ENCODE measurements at places on chromosomes 5 and 9.
A peak's percentile ranks its signal among the peaks of the same experiment; 100 is the strongest.

GRCh38 chr5:96649681-96650540, 12.3 kb upstream of the CAST start:
- DNase-seq = no peak

- DNase-seq = no peak
These were observed 137.0 kb downstream of the FER start for GRCh38 chr5:108884736-108885135.

GRCh38 chr5:157046041-157046440, 12.9 kb downstream of the HAVCR1 start:
- DNase-seq = no peak

- no peak for DNase-seq
These were observed 34.8 kb upstream of the TTC23L start for GRCh38 chr5:34803974-34804732.

- no peak for DNase-seq
These were observed 7.7 kb downstream of the MAPK9 start for GRCh38 chr5:180284149-180284548.

DNA sequence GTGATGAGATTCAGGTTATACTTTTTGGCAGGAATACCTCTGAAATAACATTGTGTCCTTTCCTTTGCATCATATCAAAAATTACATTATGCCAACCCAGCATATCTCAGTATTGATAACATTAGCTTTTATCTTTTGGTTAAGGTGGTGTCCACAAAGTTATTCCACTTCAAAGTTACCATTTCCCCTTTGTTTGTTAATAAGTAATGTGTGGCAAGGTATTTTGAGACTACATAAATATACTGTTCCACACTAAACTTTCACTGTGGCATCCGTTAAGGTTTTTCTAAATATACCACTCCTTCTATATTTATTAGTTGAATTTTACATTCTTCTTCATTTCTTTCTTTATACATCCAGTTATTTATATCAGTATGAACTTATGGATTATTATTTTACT, 14.1 kb upstream of the ARHGEF37 start:
- DNase-seq = no peak

- DNase-seq = no peak
These were observed 15.2 kb downstream of the HK3 start for GRCh38 chr5:176883700-176884570.

GRCh38 chr5:123209502-123210027, 120.5 kb downstream of the PRDM6 start:
- DNase-seq = peak; percentile 25

- DNase-seq = no peak
These were observed 654.3 kb downstream of the CCDC171 start for GRCh38 chr9:16207161-16207560.

GRCh38 chr5:125113328-125113727, 366.9 kb upstream of the ZNF608 start:
- DNase-seq = no peak

- DNase-seq = no peak
These were observed 648 bp upstream of the NSMF start for GRCh38 chr9:137459601-137460362.

- DNase-seq = no peak
These were observed 369.1 kb upstream of the DAP start for GRCh38 chr5:11130131-11130530.

DNA sequence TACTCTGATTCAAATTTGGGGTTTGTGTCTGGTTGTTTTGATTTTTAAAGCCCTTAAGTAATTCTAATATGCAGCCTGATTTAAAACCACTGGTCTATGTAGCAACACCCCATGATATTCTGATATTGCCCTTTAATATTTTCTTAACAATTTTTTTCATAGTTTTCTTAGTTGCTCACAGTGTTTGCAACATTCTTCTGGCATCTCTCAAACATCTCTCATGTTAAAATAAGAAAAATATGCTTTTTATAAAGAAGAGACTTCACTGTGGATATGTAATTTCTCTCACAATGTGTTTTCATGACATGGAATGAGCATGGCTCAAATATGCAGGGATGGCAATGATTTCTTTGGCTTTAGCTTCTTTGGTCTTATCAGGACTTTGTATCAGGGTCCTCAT, 183.7 kb downstream of the TAF11L14 start:
- DNase-seq = no peak

GRCh38 chr5:4941957-4942830, 197.9 kb upstream of the ADAMTS16 start:
- DNase-seq = peak; percentile 58

- DNase-seq = peak; percentile 38
These were observed 356.1 kb downstream of the SPOCK1 start for GRCh38 chr5:137142764-137143605.

DNA sequence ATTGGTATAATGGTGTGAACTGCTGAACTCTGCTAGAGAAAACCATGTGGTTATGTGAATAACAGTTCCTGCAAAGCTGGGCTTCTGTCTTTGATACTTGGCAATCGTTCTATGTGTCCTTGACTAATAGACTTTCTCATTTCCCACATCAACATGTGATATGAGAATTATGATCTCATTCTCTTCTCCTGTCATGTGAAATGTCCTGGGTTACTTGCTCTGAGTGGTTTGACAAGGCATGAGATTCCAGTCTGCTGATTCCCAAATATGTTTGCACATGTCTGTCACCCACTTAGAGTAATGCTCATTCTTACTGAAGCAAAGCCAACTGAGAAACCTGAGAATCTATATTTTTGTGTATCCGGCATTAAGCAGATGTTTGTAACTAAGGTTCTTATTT, 141.2 kb downstream of the PARP8 start:
- no peak for DNase-seq

GRCh38 chr5:67686746-67687145, 490.1 kb upstream of the CD180 start:
- DNase-seq = no peak

DNA sequence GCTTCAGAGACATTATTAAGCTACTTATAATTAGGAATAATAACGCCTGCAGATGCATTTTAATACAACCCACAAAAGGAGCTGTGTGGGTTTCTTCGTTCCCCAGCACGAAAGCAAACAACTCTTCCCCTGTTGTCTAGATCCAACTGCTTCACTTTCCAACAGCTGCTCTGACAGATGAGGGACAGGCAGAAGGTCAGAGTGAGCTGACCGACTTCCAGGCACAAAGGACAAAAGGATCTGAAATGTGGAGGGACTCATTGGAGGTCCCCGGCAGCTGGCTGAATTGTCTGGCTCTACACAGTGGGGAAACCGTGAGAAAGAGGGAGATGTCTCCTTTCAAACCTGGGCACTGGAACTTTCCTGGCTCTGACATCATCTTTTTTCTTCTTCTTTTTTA, 79.1 kb upstream of the ALDH1B1 start:
- no peak for DNase-seq

GRCh38 chr9:2567922-2568321, 53.7 kb upstream of the VLDLR start:
- DNase-seq = no peak

- DNase-seq = no peak
These were observed 862.2 kb downstream of the DTWD2 start for GRCh38 chr5:118126159-118126558.

GRCh38 chr9:113956901-113957300, 80.8 kb downstream of the ZNF618 start:
- DNase-seq = no peak

- DNase-seq = peak; percentile 26
These were observed 128.9 kb upstream of the TARS1 start for GRCh38 chr5:33311893-33312292.

- peak; percentile 54 for DNase-seq
These were observed 758 bp upstream of the PDCD1LG2 start for GRCh38 chr9:5509573-5509972.

GRCh38 chr9:134304690-134305089, 21.6 kb upstream of the RXRA start:
- no peak for DNase-seq

- DNase-seq = no peak
These were observed 14.2 kb upstream of the NCS1 start for GRCh38 chr9:130158001-130158400.

DNA sequence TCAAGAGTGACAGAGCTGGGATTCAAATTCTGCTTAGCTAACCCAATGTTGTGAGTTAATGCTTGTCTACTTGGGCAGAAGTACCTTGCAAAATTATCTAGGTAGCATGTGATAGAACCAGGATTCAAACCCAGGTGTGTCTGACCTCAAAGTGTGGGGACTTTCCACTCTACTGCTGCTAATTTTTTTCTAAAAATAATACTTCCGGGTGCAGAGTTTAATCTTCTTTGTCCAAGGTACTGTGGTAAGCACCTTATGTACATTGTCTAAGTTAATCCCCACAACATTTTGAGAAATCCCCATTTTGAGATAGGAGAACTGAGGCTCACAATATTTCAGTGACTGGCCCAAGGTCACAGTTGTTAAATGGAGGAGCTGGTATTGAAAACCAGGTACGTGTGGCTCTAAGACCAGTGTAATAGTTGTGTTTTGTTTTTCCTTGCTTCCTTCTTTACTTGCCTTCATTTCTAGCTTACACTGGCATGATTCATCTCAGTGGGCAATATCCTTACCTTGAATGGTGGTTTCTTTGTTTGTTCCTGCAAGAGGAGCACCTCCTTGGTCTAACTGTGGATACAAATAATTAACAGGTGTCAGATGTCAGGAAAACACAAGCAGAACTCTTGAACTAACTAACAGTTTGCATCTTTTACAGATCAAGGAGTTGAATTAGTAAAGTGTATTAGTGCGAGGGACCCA, 7.5 kb downstream of the ALDOB start:
- DNase-seq = no peak

DNA sequence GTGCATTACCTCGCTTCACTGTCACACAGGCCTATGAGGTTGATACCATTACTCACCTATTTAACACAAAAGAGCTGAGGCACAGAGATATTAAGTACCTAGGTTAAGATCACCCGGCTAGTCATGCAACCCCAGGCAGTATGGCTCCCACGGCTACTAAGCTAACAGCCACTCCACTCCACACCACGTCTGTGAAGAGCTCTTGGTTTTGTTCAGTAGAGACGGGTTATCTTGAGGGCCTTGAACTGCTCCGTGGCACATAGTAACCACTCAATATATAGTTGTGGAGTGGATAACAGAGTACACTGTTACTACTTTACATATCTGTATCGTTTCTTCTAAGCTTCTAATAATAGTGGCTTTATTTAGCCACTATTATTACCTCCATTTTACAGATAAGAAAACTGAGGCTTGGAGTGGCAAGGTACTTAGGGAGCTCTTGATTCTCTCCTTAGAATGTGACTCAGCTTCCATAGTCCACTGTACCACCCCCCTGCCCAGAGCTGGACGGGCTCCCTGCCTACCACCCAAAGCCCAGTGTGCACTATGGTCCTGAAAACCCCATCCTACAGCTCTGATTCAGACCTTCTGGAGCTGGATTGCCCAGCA, 1.0 kb upstream of the CORO2A start:
- DNase-seq = no peak

DNA sequence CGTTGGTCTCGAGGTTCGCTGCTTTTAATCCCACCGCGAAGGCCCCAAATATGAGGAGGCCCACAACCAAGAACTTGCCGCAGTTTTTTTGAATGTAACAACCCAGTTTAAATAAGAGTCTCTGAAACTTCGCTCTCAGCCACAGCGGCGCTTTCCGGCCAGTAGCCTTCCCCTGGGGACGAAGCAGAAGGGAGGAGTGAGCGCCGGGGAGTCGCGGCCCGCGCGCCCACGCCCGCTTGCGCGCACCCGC, 10.4 kb downstream of the PTCH1 start:
- no peak for DNase-seq

DNA sequence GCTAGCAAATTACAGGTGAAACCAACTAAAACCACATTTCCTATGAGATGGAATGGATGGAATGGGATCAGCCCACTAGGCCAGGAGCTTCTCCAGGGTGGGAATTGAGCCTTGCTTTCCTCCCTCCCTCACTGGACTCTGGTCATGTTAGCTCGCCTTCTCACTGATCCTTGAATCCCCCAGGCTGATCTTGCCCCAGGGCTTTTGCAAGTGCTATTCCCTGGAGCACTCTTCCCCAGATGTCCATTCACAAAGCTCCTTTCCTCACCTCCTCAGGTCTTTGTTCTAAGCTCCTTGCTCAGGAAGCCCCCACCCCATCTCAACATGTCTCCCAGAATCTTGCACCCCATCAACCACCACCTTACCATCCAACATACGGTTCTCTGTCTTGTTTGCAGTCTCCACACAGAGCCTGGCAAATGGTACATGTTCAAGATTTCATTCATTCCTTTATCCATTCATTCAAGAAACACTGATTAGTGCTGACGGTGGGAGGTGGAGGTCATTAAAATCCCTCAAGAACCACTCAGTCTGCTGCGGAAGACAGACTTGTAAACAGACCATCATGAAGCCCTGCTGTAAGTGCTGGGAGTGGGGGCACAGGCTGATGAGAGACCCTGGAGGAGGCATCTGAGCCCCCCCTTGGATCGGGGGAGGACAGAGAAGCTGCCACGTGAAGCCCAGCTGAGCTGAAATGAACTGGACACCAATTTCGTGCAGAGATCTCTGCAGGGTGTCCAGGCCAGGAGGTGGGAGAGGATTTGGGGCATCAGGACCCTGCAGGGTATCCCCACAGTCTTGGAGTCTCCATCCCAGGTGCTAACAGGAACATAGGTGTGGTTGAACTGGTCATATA, 141.7 kb downstream of the BARX1 start:
- DNase-seq = no peak

DNA sequence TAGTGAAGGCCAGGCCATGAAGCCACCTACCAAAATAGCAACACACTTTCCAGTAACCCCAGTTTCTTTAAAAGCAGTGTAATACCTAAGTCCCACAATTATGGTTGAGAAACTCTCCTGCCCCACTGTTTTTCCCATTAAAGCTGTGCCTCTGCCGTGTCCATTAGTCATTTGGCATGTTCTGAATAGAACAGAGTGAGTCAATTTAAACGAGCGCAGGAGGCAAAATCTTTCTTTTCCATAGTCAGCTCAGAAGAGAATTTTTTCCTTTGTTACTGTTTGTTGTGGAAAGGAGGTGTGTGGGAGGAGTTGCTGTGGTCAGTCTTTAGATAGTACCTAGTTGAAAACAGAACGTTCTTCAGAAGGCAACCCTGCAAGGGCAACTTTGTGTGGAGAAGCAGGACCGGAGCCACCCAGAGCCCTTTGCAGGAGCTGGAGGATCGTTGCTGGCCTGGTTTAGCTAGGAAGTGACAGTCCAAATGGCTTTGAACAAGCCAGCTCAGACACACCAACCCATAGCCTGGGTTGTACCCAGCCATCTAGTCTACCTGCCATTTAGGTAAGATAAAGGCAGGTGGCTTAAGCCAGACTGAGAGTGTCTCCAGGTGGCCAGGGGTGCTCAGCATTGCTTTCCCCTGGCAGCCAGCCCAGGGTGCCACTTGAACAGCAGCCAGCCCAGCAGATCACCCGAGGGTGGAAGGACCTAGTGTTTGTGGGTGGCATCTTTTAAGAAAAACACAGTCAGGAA, 30.4 kb downstream of the GADD45G start:
- no peak for DNase-seq

All from HTR-8/SVneo (cell line).